Neural crest cell (in vitro differentiated cells): ENCODE measurements at places on chromosomes 6 and 20.

DNA sequence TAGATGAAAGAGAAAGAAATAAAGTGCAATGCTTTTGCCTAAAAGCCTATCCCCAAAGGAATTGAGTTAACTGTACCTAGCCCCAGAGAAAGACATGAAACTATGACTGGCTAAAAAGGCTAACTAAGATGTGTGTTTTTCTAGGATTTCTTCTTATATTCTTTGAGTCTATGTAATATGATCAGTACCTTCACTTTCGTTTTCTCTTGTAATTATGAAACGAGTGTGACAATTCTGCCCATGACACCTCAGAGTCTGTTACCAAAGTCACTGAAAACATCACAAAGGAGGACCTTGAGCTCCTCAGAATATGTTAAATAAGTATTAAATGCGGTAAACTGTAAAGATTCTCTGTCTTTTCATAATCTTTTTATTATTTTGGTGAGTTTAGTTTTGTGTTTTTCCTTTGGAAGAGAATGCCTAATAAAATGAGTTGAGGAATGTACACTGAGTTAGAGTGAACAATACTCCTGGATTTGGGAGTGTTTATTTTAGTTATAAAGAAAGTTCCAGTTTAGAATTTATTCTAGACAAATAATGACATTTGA is 141.3 kb downstream of the FUT9 start:
- DNase-seq: no peak

GRCh38 chr6:136640132-136640915 is 90.1 kb upstream of the MAP7 start:
- no peak for DNase-seq

DNA sequence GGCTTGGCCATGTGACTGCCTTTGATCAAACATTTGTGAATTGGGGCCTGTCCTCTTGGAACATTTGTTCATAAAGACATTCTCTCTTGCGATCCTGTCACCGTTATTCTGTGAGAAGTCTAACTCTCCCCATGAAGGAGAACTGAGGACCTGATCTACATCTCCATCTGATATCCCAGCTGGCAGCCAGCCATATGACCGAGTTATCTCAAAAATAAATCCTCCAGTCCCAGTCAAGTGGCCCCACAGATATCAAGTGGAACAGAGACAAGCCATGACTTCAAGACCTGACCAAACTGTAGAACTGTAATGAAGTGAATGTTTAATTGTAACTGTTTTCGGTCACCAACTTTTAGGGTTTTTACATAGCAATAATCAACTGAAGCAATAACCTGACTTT is 25.7 kb downstream of the SNX3 start:
- no peak for DNase-seq

DNA sequence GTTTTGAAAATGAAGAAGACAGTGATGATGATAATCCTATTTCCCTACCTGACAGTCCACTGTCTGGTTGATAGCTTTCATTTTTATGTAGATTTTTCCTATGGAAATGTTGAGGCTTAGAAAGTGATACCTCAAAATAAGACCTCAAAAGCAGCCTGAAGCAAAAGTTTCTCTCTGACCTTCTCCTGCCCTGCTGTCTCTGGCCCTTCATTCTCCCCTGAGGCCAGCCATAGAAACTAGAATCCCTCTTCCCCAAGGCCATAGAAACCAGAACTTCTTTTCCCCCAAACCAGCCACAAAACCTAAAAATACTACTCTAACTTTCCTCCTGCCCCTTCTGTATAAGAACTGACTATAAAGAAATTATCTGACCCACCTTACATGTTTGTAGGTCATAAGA is 52.6 kb upstream of the GCM1 start:
- no peak for DNase-seq

DNA sequence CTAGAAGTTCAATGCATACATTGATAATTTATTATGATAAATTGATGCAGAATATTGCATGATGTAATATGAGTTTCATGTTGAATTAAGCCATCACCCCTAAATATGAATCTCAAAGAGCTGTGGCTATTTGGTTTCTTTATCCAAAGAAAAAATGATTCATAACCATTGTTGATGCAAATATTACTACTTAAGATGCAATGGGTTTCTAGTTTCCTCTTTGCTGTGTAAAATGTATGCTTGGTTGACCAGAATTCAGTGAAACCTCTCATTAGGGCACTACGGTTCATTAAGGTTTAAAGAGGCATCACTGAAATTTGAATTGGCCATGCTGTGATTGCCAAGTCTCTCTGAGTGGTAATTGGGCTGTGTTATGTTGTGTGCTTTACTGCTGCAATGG is 492.5 kb upstream of the FLRT3 start:
- DNase-seq: no peak

GRCh38 chr6:116398316-116399010 is 27.7 kb downstream of the DSE start:
- no peak for DNase-seq
